ENCODE measurements at places on chromosomes 5 and 9.

DNA sequence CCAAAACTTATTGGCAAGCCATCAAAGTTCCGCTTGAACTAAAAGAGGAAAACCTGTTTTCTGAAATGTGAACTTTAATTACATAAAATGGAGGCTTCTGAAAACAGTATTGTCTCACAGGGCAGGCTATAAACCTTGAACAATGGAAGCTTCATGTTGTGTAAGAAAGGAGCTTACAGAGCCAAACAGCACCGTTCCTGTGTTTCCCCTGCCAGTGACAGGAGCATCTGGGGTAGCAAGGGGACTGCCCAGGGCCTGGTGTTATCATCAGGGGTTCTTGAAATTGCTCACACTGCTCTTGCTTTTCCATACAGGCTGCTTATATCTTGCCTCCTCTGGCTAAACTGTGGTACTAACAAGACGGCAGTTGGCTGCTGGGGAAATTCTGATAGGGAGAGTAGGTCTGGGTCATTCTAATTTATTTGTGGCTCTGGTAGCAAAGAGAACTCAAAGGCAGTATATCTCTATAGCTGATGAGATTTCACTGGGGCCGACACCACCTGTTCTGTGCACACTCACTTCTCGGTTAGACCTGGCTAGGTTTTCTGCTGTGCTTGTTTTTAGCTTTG lies 40.4 kb downstream of the BASP1 start:
- DNase-seq, result no peak

GRCh38 chr9:92414566-92414965 lies 9.7 kb downstream of the OMD start:
- no peak for DNase-seq

- DNase-seq, result no peak
Observed at GRCh38 chr5:133066045-133066444, 14.2 kb downstream of the HSPA4 start.

GRCh38 chr9:16652582-16652981 lies 217.9 kb downstream of the BNC2 start:
- no peak for DNase-seq

GRCh38 chr9:40911647-40912046 lies 216.8 kb downstream of the FOXD4L6 start:
- no peak for DNase-seq

DNA sequence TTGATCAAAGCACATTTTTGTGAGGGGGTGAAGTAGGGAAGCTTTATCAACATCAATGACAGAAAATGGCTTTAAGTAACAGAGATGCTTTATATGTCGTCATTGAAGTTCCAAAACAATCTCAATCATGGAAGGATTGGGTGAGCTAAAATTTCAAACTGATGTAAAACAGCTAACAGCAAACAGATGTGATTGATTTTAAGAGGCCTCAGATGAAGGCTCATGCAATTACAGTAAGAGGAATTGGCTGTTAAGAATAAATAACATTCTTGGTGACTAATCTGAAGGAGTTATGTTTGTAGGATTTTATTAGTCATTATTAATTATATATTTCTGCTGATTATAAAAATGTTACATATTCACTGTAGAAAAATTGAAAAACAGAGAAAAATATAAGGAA lies 63.5 kb upstream of the PUM3 start:
- DNase-seq, result no peak

DNA sequence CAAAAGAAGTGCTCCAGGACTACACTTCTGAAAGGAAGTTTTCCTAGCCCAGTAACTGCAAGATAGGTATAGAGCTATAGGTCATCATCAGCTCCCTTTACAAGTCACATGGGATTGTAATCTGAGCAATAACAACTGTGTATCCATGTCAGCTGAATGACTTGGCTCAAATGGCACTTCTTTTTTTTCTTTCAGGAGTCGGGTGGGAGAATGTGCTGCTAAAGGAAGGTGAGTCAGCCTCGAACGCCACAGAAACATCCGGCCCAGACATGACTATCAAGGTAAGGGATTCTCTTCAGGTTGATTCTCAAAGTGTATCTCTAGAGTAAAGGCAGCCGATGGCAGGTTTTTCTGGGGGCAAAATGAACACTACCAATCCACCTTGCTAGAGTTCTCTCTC lies 192.2 kb downstream of the C9orf152 start:
- DNase-seq, result peak; percentile 5

DNA sequence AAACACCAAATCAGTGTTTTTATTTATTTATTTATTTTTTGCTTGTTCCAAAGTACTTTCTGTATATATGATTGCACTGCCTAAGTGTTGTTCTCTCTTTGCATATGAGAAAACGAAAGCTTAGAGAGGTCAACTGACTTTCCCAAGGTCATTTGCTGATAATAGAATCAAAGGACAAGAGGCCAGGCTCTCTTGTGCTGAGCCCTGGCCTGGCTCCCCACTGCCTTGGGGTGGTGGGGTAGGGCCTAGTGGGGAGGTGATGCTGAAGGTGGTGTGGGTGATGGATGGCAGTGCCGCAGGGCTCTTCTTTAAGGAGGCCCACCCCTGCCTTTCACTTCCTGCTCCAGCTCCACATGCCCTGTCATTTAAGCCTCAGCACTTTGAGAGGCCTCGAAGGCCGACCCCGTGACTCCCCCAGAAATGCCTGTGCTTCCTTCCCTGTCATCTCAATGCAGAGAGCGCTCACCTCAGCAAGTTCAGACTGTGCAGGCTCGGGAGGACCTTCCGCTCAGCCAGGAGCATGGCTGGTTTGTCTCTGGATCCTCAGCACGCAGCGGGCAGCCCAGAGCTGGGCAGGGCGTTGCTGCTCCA lies 59.5 kb downstream of the SMIM23 start:
- DNase-seq, result no peak

DNA sequence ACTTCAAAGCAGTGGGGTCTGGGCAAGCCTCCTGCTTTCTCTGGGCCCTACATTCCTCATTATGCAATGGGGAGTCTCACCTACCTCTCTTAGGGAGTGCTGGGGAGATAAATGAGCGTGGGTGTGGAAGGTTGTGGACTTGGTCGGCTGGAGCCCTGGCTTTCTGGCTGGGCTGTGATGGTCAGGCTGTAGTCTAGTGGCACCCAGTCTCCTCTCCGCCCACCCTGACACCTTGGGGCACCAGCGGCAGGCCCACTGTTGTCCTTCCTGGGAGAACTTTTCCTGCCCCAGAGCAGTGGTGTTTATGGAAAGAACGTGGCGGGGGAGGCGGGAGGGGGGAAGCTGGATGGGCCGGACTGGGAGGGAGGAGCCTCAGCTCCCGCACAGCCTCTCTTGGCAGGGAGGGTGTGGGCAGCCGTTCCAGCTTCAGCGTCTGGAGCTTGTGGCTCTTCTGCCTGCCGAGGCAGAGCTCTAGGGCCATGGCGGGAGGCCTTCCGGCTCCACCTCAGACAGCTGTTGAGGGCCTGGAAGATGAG lies 4.1 kb downstream of the PTGS1 start:
- no peak for DNase-seq

DNA sequence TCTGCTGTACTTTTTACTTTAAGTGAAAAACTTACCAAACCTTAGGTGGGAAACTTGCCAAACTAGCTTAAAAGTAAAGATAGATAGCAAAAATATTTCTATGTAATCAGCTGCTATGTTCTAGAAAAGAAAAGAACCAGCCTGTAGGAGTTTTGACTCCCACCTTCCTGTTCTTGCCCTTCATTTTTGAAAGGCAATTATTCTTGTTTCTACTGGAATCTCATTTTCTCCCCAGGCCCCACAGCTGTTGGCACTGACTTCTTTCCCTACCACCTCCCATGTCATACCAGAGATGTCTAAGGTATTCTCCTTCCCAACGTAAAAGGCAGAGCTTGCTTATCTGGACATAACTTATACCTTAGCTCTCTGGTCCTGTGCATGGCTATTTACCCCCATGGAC lies 389.7 kb downstream of the ARHGEF28 start:
- no peak for DNase-seq

DNA sequence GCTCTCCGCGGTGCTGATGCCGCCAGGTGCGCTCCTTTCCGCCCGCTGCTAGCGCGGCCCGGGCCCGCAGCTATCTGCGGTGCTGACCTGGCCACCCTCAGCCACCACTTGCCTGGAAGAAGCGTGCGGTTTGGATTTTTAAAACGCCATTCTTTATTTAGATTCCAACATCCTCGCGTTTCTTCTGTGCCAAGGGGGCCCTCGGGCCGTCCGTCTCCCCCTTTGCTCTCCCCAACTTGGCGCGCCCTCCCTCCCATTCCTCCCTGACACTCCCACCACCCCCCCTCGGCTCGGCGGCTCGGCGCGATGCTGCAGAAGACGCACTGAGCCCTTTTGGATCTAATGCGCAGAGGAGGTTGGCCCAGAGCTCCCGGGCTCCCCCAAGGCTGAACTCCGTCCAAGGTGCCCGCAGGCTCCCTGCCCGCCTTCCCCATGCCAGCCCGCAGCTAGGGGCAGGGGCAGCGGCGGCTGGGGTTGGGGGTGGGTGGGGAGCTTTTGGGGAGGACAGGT lies at the start of gene BARHL1:
Gene BARHL1 (plus strand): TSS at position 331 of the 510 bp plus-strand sequence. CDS start 192 bp downstream, outside the sequence.
- DNase-seq, result no peak

DNA sequence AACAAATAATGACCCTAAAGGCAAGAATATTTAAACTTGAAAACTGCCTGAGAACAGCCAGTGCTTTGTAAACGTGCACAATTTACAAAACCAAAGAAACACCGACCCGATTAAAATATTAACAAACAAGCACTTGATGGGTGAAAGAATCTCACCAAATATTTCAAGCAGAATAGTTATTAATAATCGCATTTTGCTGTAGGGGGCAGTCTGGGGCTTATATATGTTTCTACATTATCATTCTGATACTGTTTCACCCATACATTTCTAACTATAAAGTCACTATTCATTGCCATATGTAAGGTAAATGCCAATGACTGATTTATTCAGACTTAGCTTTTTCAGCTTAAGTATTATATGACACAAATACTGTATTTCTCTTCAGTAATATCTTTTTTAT lies 37.7 kb downstream of the UBAP2 start:
- DNase-seq, result no peak

GRCh38 chr5:6472792-6473191 lies 24.1 kb downstream of the UBE2QL1 start:
- no peak for DNase-seq

- no peak for DNase-seq
Observed at GRCh38 chr9:36118706-36119105, 17.8 kb upstream of the GLIPR2 start.

GRCh38 chr5:106167766-106168165 lies 1503.0 kb downstream of the EFNA5 start:
- no peak for DNase-seq

GRCh38 chr5:1444361-1445189 lies 665 bp downstream of the SLC6A3 start:
- no peak for DNase-seq

DNA sequence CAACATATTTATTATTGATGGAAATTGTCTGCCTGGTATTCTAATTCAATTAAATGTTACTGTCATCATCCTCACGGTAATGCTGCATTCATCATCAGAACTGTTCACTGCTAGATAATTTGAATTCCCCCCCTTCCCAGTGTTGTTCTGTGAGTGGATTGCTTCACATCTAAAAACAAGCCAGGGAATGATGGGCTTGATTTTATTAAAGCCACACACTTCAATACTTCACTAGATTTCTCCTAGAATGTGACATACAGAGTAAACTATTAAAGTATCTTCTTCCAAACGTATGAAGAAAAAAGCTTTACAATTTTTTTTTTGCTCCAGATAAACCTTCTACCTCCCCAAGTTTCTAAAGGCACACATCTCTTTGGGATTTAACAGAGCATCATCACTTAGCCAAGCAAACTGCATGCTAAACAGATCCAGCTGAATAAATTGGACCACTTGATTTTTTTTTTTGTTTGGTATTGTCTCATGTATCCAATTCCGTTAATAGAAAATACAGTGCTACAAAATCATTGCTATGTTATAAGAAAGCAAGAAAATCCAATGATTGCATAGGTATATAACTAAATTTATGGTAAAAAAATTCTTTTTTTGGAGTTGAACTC lies 692.4 kb downstream of the MTRR start:
- no peak for DNase-seq

DNA sequence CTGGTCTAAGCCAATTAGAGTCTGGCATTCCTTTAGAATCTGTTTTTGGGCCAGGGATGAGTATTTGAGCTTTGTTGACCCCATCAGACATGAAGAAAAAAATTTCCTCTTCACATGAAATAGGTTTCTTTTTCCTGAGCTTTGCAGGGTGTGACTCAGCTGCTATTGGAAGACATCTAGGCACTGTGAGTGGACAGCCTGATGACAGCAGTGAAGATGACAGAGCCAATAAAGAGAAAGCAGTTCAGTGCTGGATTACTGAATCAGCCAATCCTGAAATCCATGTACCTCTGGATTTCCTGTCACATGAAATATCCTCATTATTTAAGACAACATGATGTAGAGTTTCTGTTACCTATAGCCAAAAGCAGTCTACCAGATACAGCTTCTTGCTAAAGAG lies 51.3 kb upstream of the GRIA1 start:
- no peak for DNase-seq

- DNase-seq, result no peak
Observed at GRCh38 chr5:159877016-159877415, 39.3 kb upstream of the ADRA1B start.

DNA sequence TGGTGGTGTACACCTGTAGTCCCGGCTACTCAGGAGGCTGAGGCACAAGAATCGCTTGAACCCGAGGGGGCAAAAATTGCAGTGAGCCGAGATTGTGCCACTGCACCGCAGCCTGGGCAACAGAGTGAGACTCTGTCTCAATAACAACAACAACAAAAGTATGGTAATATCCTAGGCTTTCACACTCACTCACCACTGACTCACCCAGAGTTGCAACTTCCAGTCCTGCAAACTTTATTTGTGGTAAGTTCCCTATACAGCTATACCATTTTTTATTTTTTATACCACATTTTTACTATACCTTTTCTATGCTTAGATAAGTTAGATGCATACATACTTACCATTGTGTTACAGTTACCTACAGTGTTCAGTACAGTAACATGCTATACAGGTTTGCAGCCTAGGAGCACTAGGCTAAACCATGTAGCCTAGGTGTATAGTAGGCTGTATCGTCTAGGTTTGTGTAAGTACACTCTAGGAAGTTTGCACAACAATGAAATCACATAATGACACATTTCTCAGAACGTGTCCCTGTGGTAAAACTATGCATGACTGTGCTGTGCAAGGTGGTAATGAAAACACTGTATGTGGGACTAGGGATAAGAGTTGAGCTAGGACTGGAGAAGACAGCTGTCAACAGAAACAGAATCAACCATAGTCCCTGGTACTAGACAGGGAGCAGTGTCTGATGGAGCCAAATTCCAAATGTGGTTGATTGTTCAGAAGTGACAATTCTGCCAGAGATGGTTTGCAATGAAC lies 109.5 kb upstream of the RAD23B start:
- no peak for DNase-seq

GRCh38 chr5:84383296-84383815 lies 1.3 kb downstream of the EDIL3 start:
- no peak for DNase-seq

- no peak for DNase-seq
Observed at GRCh38 chr5:179819296-179820126, 1.2 kb upstream of the SQSTM1 start.

GRCh38 chr9:113481176-113481787 lies 17.8 kb downstream of the RGS3 start:
- DNase-seq, result no peak
